ENCODE measurements at places on chromosomes 3 and 15.
A peak's percentile ranks its signal among the peaks of the same experiment; 100 is the strongest.

GRCh38 chr15:99955181-99955525, 221.9 kb upstream of the LYSMD4 start:
- no peak for DNase-seq

GRCh38 chr15:100601617-100602063, 344 bp downstream of the LINS1 start:
- no peak for DNase-seq

GRCh38 chr3:154976072-154976983, 103.8 kb upstream of the MME start:
- no peak for DNase-seq

- no peak for DNase-seq
Measured at GRCh38 chr3:64848127-64848800, 160.5 kb upstream of the ADAMTS9 start.

DNA sequence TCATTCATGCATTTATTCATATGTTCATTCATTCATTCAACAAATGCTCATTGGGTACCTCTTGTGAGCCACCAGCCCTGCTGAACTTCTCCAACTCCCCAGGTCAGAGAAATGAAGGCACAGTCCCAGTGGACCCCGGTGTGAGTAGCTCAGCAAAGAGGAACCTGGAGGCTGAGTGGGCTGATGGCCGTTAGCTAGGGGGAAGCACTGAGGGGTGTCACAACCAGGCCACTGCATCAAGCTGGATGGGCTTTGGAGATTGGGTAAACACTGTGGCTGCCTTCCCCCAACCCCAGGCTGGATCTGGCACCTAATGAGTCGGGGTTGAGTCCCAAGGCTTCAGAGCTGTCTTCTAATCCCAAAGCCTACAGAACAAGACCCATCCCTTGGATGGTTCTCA, 12.1 kb upstream of the ALAS1 start:
- peak; percentile 89 for DNase-seq

- no peak for DNase-seq
Measured at GRCh38 chr3:65901226-65901625, 137.5 kb downstream of the MAGI1 start.

GRCh38 chr3:148962513-148962912, 28.8 kb upstream of the GYG1 start:
- peak; percentile 87 for DNase-seq

DNA sequence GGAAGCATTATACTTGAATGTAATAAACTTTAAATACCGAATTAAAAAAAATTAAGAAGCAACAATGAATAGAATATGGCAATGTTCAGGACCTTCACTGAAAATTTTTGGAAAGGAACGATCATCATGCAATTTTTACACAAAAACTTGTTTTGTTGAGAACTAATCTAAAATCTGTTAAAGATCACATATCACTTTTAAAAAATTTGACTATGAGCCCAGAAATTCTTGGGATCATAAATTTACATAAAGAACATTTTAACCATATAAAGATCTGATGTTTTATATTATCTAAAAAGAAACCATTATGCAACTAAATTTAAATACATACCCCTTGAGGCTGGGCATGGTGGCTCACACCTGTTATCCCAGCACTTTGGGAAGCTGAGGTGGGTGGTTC, 76.2 kb upstream of the MELTF start:
- DNase-seq, result no peak

- peak; percentile 89 for DNase-seq
Measured at GRCh38 chr3:52204337-52205073, 6.5 kb downstream of the ALAS1 start.

DNA sequence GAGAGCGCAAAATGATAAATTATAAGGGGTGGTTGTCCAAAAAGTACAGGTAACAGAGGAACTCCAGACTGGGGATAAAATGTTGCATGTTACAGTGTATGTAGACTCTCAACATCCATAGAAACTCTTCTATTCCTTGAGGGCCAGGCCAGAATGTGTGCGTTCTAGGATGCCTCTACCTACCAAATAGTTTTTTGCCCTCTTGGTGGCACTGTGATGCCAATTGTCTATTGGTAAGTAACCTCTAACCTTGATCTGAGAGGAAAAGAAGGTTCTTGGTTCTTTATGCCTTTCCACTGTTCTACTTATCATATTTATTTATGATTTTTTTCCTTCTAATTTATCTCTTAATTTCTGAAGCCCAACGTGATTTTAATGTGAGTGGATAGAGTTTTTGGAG, 424.6 kb downstream of the GRM7 start:
- peak; percentile 11 for DNase-seq

All from suppressor macrophage (primary cell).